ENCODE measurements at places on chromosomes 3 and 15.
A peak's percentile ranks its signal among the peaks of the same experiment; 100 is the strongest.

DNA sequence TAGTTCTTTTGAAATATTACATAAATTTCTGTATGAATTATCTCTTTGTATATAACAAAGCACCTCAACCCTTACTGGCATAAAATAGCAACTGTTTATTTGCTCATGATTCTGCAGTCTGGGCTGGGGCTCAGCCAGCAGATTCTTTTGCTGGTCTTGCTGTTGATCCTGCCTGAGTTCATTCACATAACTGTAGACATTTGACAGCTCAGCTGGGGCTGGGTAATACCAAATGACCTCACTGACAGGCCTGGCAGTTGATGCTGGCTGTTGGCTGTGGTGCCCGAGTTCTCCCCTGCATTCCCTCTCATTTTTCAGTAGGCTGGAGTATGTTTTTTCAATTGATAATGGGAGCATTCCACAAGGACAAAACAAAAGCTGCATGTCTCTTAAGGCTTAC is 449.9 kb upstream of the GOLIM4 start:
- peak; percentile 79 for DNase-seq

- no peak for DNase-seq
Measured at GRCh38 chr3:157914882-157915281, 191.3 kb downstream of the SHOX2 start.

GRCh38 chr3:61053781-61054496 is 197.3 kb downstream of the FHIT start:
- DNase-seq = no peak

- no peak for DNase-seq
Measured at GRCh38 chr3:155651489-155652218, 93.2 kb downstream of the PLCH1 start.

DNA sequence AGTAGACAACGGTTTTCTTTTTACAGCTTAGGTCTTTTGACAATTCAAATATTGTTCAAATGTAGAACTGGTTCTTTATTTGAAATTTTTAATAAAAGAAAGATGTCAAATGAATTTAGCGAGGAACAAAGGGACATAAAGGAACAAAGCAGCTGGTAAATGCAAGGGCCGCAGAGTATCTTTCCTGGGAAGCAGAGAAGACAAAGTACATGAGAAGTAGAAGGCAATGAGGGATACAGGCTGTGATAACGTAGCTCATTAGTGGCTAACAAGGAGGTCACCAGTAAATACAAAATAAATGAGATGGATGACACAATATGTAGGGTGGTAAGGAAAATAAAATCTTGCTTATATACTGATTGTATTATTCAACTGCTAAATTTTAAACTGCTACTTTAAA is 762.8 kb downstream of the VGLL3 start:
- DNase-seq = no peak

DNA sequence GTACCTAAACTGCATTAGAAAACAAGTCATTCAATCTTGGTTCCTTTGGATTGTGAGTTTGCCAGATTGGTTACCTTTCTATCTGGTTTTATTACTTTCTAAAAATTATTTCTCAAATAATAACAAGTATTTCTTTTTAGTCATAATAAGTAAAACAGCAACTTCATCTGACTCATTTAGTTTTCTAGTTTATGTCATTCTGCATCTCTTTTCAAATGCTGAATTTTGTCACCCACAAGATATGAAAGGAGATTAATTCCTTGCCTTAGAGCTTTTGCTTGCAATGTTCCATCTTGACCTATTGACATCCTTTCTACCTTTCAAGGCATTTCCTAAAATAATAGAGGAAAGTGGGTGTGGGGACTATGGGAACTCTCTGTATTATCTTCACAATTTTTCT is 253.6 kb upstream of the PEX5L start:
- DNase-seq = no peak

GRCh38 chr3:27464646-27465045 is 19.5 kb downstream of the SLC4A7 start:
- no peak for DNase-seq

GRCh38 chr3:52341123-52341522 is 25.0 kb downstream of the DNAH1 start:
- DNase-seq = no peak

DNA sequence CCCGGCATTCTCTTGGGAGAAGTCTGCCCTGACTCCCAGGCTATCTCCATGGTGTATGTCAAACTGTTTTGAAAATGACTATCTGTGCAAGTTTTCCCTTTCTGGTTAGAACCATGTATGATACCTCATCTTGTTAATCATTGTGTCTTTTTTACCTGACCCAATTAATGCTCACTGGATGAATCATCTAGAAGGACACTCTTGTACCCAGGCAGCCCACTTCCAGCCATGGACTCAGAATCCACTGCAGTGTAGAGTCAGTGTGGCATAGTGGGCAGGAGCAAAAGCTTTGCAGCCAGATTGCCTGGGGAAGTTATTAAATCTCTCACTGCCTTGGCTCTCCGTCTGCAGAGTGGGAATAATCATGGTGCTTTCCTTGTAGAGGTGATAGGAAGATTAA is 1.2 kb downstream of the FAM3D start:
- DNase-seq = no peak

- no peak for DNase-seq
Measured at GRCh38 chr3:193795062-193795690, 202.2 kb downstream of the OPA1 start.

DNA sequence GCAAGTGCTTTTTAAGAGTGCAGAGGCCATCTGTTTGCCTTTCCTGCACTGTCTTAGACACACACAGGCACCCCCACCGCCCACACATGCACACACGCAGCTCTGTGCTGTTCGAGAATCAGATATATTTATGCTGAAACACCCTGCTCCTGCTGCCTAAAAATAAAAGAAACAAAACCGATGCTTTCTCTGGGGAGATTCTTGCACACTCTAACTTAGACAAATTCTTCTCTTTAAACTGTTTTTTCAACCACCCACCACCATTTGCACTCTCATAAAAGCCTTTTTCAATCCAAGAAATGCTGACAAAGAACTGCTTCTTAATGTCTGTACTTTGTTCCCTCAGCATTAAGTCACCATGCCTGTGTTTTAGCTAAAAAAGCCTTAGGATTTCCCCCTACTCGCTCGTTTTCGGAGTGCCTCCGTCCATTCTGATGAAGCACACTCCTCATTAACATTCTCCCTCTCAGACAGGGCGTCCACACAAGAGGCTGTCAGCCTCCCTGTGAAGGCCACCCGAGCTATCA is 26.2 kb downstream of the SLC12A8 start:
- peak; percentile 41 for DNase-seq

GRCh38 chr15:55669270-55669669 is 73.7 kb downstream of the PRTG start:
- no peak for DNase-seq

DNA sequence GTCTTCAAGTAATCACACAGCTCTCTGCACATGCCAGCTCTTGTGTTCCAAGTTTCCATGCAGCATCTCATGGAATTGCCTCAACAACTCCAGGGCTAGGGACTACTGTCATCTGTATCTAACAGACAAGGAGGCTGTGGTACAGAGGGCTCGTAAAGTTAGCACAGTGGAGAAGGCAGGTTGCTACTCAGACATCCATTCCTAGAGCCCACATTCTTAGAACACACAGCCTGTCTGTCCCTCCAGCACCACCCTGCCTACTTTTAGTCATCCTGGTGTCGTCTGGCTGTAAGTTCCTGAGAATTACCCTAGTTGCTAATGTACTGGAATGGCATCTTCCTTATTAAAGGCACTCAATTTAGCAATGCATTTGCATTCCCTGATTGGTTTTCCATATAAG is 862.5 kb downstream of the FHIT start:
- DNase-seq = no peak

- no peak for DNase-seq
Measured at GRCh38 chr3:149519912-149520311, 45.4 kb downstream of the TM4SF4 start.

GRCh38 chr3:178246004-178246403 is 290.2 kb upstream of the KCNMB2 start:
- DNase-seq = no peak

GRCh38 chr3:101966226-101966625 is 116.9 kb downstream of the NFKBIZ start:
- DNase-seq = no peak

GRCh38 chr3:141486496-141486745 is 406 bp upstream of the RASA2 start:
- no peak for DNase-seq

- DNase-seq = no peak
Measured at GRCh38 chr15:62469874-62470688, 305.0 kb upstream of the C2CD4B start.

- DNase-seq = no peak
Measured at GRCh38 chr3:32249184-32249782, 10.8 kb downstream of the CMTM8 start.

DNA sequence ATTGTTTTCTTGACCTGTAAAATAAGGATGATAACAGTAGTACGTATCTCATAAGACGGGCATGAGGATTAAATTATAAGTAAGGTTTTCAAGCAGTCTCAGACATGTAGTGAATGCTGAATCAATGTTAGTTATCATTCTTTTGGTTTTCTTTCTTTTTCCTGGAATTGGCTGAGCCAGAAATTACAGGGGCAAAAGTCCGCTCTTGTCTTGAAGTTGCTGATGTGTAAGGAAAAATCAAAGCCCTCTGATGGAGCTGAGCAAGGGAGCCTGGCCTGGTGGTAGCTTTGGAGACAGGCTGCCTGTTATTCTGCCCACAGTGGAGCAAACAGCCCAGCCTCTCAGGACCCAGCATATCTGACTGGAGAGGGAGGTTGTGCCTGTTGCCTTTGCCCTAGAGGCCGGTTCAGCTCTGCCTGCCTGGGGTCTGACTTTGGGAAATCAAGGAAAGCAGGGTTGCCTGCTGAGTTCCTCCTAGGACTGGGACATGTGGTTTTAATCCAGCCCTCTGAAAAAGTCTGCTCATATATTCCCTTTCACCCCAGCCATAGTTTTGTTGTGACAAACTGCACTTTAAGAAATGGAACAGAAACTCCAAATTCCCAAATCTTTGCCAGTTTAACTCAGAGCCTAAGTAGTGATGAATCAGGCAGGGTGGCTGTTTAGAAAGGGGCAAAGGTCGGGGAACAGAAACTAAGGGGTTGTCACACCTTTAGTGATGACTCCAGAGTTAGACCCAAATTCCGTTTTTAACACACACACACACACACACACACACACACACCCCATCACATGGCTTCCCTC is 40.1 kb downstream of the GASK1A start:
- DNase-seq = no peak

DNA sequence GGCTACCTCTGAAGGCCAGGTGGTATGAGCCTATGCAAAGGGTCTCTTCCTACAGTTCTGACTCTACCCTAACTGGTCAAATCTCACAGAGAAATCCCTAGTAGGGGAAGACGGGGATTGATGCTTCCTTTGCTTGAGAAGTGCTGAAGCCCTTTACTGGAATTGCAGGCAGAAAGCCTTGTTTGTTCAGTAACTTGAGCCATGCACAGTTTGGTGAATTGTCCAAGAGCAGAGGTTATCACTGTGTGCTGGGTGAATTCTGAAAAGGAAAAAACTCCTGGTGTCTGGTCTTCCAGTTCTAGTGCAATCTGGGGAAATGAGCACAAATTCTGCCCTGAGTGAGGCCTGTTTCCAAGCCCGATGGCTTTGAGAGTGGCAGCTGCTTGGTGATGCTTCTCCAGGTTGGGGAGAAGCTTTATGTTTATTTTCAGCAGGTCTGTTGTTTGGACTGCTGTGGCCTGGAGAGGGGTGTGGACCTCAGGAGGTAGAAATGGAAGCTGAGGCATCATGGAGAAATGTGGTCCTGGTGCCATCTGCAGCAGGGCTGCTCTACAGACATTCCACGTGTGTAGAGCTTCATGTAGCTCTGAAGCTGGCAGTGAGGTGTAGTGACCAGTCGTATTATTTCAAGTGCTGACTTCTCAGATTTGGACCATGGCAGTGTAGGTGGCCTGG is 60.9 kb downstream of the ARNT2 start:
- DNase-seq = no peak

GRCh38 chr15:36994790-36995189 is 105.6 kb downstream of the MEIS2 start:
- no peak for DNase-seq

DNA sequence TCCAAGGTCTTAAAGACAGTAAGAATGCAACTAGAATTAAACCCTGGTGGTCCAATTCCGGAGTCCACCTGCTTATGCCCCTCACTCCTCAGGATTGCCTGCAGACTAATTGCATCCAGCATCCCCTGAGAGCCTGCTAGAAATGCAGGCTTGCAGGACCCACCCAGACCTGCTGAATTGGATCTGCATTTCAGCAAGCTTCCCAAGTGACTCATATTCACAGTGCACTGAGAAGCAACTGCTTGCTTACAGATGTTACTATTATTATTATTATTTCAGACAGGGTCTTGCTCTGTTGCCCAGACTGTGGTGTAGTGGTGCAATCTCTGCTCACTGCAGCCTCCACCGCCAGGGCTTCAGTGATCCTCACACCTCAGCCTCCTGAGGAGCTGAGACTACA is 83.5 kb upstream of the VGLL4 start:
- DNase-seq = no peak

- no peak for DNase-seq
Measured at GRCh38 chr3:14894085-14894484, 53.3 kb upstream of the NR2C2 start.

GRCh38 chr3:148178503-148178902 is 519.2 kb upstream of the AGTR1 start:
- DNase-seq = no peak

- peak; percentile 74 for DNase-seq
Measured at GRCh38 chr3:34213478-34213877, 415.0 kb downstream of the PDCD6IP start.

- DNase-seq = no peak
Measured at GRCh38 chr15:92502930-92503857, 109.5 kb downstream of the ST8SIA2 start.

DNA sequence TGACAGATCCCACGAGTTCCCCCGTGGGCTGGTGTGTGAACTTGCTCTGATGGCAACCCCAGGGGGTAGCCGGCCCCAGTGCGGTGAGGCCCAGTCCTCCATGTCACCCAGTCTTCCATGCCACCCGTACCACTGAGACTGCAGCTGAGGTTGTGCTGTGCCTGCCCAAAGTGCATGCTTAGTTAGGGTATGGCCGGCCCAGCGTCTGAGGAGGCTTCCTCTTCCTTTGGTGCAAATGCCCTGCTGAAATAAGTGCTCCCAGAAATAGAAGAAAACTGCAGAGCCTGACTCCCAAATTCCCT is 31.5 kb downstream of the MGLL start:
- no peak for DNase-seq

- no peak for DNase-seq
Measured at GRCh38 chr15:51079226-51079625, 15.5 kb downstream of the TNFAIP8L3 start.

- DNase-seq = no peak
Measured at GRCh38 chr3:37896827-37897226, 35.1 kb downstream of the CTDSPL start.

- DNase-seq = no peak
Measured at GRCh38 chr3:138732456-138732855, 102.3 kb downstream of the PIK3CB start.

GRCh38 chr3:13379201-13379830 is 40.8 kb downstream of the NUP210 start:
- peak; percentile 64 for DNase-seq

- no peak for DNase-seq
Measured at GRCh38 chr3:176951586-176952292, 245.5 kb downstream of the TBL1XR1 start.

GRCh38 chr3:177405191-177405672 is 207.9 kb upstream of the TBL1XR1 start:
- DNase-seq = no peak

All from posterior cingulate gyrus (tissue), 11 donors.